Activated CD8-positive, alpha-beta T cell treated with anti-CD3 and anti-CD28 coated beads, Interleukin-2, amount 10 ng/mL, durations not matched to agents 7 days and 5 days (primary cell): ENCODE measurements at places on chromosomes 6 and 20. TPM values are rescaled to one million over a fixed set of nuclear protein-coding genes. Genes with fewer than 3 reads are reported as not detected.

ANKRD60 gene
- not detected for total RNA-seq

GRCh38 chr20:57034001-57034400, 232.4 kb downstream of the BMP7 start:
- H3K4me1 ChIP-seq, result no peaks in the 10 kb centered on the region
- H3K4me3 ChIP-seq, result no peak overlapping the region
- no peaks in the 10 kb centered on the region for H3K36me3 ChIP-seq
- H3K27ac ChIP-seq, result no peak overlapping the region
- no peak for DNase-seq

DNA sequence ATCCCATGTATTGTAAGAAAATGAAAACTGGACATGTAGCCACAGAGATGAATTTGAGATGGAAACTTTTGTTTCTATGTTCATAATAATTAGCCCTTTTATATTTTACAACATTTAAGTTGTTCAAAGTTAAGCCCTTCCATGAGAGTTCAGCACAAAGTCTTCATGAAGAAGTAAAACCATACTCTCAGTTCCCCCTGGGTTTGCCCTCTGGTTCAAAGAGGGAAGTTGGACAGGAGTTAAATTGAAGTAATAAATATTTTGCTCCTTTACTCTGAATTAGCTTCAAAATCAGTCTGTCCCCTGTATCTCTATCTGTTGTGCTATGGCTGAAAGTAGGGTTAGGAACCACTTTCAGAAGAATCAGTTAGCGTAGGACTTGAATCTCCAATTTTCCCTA, 31.1 kb downstream of the PHACTR2 start:
- H3K27me3 ChIP-seq, result peaks cover 3% of the 10 kb centered on the region
- no peak overlapping the region for H3K27ac ChIP-seq
- H3K36me3 ChIP-seq, result peaks cover 3% of the 10 kb centered on the region
- H3K4me3 ChIP-seq, result no peak overlapping the region
- DNase-seq, result no peak

DNA sequence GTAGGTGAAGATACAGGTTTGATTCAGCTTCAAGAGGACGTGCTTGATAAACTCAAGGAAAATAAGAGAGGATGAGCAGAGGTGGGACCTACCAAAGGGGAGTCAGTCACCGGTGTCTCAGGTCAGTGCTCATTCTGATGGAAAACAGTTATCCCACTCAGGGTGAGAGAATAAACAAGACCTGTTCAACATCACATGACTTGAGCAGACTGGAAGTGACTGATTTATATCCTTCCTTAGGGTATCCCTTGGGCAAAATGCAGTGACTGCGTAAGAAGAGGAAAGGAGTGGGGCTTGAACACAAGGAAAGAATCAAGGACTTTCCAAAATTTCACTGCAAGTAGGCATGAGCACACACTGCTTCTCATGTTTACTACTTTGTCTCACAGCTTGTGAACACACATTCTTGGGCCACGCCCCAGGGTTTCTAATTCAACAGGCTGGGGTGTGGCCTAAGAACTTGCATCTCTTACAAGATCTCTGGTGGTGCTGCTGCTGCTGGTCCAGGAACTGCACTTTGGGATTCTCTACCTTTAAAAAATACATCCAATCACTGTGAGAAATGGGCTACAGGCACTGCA, 11.6 kb downstream of the CST3 start:
- H3K4me3 ChIP-seq, result no peak overlapping the region
- H3K36me3 ChIP-seq, result no peaks in the 10 kb centered on the region
- no peak overlapping the region for H3K27ac ChIP-seq

DNA sequence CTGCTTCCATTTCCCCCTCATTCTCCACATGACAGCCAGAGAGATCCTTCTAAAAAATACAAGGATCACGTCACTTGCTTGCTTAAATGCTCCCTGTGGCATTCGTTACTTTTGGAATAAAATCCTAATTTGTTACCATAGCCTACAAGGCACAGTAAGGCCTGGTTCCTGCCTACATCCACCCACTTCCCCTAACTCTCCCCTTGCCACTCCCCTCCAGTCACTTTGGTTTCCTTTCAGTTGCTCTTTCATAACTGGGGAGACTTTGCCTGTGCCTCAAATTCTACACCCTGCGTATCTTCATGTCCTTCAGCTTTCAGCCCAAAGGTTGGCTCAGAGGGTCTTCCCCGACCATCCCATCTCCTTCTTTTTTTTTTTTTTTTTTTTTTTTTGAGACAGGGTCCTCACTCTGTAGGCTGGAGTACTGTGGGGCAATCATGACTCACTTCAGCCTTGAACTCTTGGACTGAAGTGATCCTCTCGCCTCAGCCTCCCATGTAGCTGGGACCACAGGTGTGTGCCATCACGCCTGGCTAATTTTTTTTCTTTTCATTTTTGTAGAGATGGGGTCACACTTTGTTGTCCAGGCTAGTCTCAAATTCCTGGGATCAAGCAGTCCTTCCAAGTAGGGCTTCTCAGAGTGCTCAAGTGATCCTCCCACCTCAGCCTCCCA, 12.5 kb downstream of the ID1 start:
- H3K27me3 ChIP-seq, result peaks cover 16% of the 10 kb centered on the region
- H3K27ac ChIP-seq, result peak overlapping the region; percentile 60
- H3K36me3 ChIP-seq, result no peaks in the 10 kb centered on the region
- H3K4me3 ChIP-seq, result no peak overlapping the region
- H3K4me1 ChIP-seq, result peaks cover 7% of the 10 kb centered on the region

- DNase-seq, result no peak
- no peak overlapping the region for H3K27ac ChIP-seq
- H3K4me3 ChIP-seq, result no peak overlapping the region
- H3K36me3 ChIP-seq, result peaks cover 15% of the 10 kb centered on the region
- no peaks in the 10 kb centered on the region for H3K27me3 ChIP-seq
- H3K4me1 ChIP-seq, result peaks cover 30% of the 10 kb centered on the region
These were observed 412 bp upstream of the TUBB1 start for GRCh38 chr20:59018817-59019216.

- H3K36me3 ChIP-seq, result no peaks in the 10 kb centered on the region
- DNase-seq, result peak; percentile 69
- H3K4me1 ChIP-seq, result no peaks in the 10 kb centered on the region
- H3K4me3 ChIP-seq, result no peak overlapping the region
These were observed 60.2 kb upstream of the RALY start for GRCh38 chr20:33933469-33933909.

RIMS1 gene
- not detected for total RNA-seq

- no peaks in the 10 kb centered on the region for H3K36me3 ChIP-seq
- no peaks in the 10 kb centered on the region for H3K4me1 ChIP-seq
- H3K27ac ChIP-seq, result no peak overlapping the region
- H3K4me3 ChIP-seq, result no peak overlapping the region
These were observed 80.5 kb downstream of the FILIP1 start for GRCh38 chr6:75412969-75413662.

DNA sequence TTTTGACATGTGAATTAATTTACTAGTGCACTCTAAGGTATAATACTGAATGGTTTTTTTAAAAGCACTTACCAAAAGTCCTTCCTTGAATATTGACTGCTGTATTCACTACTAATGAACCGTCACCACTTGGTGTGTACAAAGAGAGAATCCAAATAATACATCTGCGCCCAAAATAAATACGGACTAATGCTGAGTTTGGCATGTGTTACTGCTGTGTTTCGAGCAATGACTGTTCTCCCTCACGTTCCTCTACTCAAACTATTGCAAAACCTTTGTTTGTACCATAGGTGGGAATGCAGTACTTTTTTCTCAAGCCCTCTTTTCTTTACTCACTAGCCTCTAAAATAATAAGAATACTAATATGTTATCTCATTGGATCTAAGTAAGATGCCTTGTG, 305.5 kb downstream of the QKI start:
- H3K4me1 ChIP-seq, result no peaks in the 10 kb centered on the region
- H3K27me3 ChIP-seq, result peaks cover 3% of the 10 kb centered on the region
- no peaks in the 10 kb centered on the region for H3K36me3 ChIP-seq
- H3K4me3 ChIP-seq, result no peak overlapping the region

ACOT13 gene
- 22.6 TPM for total RNA-seq

GRCh38 chr6:108714101-108714765, 134.0 kb upstream of the ARMC2 start:
- H3K36me3 ChIP-seq, result no peaks in the 10 kb centered on the region
- no peak overlapping the region for H3K27ac ChIP-seq
- H3K4me1 ChIP-seq, result peaks cover 20% of the 10 kb centered on the region
- H3K27me3 ChIP-seq, result peaks cover 4% of the 10 kb centered on the region
- H3K4me3 ChIP-seq, result no peak overlapping the region

SCGN gene
- total RNA-seq, result not detected

GRCh38 chr6:3415082-3415453, 41.8 kb downstream of the SLC22A23 start:
- H3K27me3 ChIP-seq, result no peaks in the 10 kb centered on the region
- no peak for DNase-seq
- no peak overlapping the region for H3K27ac ChIP-seq
- H3K4me1 ChIP-seq, result peaks cover 11% of the 10 kb centered on the region
- H3K4me3 ChIP-seq, result no peak overlapping the region
